ENCODE measurements at places on chromosomes 16 and 17.

GRCh38 chr16:22814711-22815105 lies 746 bp downstream of the HS3ST2 start:
- DNase-seq = no peak

GRCh38 chr16:62137996-62138395 lies 101.8 kb upstream of the CDH8 start:
- no peak for DNase-seq

GRCh38 chr17:81920612-81921536 lies 2.9 kb upstream of the SIRT7 start:
- no peak for DNase-seq

DNA sequence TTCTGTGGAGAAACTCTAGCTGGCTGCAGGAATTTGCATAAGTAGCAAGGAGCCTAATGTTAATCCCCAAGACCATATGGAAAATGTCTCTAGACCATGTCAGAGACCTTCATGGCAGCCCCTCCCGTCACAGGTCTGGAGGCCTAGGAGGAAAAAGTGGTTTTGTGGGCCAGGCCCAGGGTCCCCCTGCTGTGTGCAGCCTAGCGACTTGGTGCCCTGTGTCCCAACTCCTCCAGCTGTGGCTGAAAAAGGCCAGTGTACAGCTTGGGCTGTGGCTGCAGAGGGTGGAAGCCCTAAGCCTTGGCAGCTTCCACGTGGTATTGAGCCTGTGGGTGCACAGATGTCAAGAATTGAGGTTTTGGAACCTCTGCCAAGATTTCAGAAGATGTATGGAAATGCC lies 306.9 kb upstream of the CA10 start:
- DNase-seq = no peak

DNA sequence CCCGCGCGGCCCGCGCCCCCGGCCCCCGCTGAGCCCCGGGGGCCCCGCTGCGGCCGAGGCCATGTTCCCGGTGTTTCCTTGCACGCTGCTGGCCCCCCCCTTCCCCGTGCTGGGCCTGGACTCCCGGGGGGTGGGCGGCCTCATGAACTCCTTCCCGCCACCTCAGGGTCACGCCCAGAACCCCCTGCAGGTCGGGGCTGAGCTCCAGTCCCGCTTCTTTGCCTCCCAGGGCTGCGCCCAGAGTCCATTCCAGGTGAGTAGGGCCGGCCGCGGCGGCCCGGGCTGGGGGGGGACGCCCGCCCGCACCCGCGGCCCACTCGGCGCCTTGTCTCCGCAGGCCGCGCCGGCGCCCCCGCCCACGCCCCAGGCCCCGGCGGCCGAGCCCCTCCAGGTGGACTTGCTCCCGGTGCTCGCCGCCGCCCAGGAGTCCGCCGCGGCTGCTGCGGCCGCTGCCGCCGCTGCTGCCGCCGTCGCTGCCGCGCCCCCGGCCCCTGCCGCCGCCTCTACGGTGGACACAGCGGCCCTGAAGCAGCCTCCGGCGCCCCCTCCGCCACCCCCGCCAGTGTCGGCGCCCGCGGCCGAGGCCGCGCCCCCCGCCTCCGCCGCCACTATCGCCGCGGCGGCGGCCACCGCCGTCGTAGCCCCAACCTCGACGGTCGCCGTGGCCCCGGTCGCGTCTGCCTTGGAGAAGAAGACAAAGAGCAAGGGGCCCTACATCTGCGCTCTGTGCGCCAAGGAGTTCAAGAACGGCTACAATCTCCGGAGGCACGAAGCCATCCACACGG lies 504 bp downstream of the MAZ start:
- DNase-seq = no peak

DNA sequence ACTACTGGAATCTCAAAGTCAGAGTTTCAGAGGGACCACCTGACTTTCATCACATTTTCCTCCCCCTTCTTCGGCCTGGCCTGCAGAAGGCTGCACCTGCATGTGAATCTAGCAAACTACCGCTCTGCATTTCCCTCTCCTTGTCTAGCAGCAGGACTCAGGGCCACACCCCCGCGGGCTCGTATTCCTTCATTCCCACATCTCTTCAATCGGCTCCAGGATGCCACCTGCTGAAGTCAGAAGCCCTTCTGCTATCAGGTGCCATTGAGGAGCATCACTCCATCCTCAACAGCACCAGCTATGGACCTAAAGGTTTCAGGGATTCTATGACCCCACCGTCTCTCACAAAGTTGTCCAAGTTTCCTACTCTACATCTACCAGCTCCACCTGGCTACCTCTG lies 169.5 kb downstream of the VPS53 start:
- no peak for DNase-seq

- DNase-seq = no peak
Measured at GRCh38 chr17:4175921-4176807, 33.2 kb downstream of the CYB5D2 start.

GRCh38 chr17:57174591-57174990 lies 81.7 kb upstream of the MSI2 start:
- DNase-seq = no peak

GRCh38 chr17:82882715-82883418 lies 43.0 kb upstream of the ZNF750 start:
- DNase-seq = no peak

DNA sequence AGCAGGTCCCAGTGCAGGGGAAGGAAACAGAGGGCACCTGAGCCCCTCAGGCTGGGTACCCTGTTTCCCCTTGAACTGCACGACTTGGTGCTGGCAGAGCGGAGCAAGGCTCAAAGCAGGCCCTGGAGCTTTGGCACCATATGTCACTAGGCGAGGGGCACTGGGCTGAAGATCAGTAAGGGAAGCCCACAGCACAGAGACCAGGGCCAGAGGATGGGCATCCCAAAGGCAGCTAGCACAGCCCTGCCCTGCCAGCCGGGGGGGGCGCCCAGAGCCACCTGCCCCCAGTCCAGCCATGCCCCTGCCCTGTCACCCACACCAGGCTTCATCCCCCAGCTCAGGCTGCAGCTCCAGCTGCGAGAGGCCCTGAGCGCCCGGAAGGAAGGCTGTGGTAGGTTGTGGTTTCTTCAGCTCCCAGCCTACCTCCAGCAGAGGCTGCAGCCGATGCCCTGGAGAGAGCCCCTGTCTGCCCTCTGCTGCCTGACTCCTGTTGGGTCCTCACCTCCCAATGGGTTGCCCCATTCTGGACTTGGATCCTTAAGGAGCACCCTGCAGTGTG lies 10.9 kb downstream of the NHERF1 start:
- DNase-seq = no peak

DNA sequence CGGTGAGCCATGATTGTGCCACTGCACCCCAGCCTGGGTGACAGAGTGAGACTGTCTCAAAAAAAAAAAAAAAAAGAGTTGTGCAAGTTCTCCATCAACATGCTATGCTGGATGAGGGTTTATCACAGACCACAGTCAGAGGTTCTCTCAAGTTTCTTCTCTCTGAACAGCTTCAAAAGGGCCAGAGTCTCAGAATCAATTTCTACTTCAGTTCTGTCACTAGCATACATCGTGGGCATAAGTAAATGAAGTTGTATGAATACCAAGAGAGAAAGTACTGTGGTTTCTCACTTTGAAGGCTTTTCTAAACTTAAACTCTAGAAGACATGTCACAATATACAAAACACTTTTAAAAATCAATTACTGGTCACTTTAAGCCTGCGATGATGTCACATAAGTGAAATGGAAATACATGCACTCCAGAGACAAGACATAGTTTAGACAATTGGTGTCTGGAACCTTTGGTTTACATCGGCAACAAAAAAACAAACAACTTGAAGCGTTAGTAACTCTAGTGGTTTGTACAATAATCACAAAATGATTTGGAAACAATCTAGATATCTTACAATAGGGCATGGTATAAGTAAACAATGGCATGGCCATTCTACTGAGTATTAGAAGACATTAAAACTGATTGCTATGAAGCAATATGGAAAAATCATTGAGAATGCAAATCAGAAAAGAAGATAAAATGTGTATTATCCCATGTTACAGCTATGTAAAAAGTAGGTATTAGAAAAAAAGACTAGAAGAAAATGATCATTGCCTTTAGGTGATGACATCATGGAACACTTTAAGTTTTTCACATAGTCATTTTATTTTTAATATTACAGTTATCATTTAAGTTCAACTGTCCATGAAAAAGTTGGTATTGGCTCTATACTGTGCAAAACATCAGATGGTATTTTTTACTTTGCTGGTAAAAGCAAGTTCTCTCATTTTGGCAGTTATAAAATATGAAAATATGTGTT lies 232.3 kb downstream of the ZFHX3 start:
- DNase-seq = no peak

Data from urinary bladder (tissue), 4 donors.